ENCODE measurements at places on chromosomes 1 and 21. TPM values are rescaled to one million over a fixed set of nuclear protein-coding genes. Genes with fewer than 3 reads are reported as not detected.

Gene NVL
- total RNA-seq = 44.1 TPM

GRCh38 chr1:232627171-232627570 is 2.8 kb downstream of the SIPA1L2 start:
- no peak for DNase-seq

DNA sequence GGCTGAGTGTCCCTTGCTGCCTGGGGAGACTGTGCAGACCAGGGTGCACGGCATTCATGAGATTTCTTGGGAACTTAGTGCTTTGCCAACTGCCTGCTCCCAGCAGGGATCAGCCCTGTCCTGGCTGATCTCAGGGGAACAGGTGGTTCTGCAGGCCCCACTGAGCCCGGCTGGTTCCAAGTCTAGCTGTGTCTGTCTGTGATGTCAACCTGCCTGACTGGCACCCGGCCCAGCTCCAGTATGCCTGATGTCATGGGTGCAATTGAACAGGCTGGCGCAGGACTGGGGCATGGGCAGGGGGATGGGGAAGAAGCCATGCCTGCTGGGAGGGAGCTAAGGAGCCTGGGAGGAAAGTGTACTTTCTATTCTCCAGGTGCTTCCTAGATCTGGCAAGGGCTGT is 227.1 kb downstream of the GRIK3 start:
- DNase-seq = no peak

DNA sequence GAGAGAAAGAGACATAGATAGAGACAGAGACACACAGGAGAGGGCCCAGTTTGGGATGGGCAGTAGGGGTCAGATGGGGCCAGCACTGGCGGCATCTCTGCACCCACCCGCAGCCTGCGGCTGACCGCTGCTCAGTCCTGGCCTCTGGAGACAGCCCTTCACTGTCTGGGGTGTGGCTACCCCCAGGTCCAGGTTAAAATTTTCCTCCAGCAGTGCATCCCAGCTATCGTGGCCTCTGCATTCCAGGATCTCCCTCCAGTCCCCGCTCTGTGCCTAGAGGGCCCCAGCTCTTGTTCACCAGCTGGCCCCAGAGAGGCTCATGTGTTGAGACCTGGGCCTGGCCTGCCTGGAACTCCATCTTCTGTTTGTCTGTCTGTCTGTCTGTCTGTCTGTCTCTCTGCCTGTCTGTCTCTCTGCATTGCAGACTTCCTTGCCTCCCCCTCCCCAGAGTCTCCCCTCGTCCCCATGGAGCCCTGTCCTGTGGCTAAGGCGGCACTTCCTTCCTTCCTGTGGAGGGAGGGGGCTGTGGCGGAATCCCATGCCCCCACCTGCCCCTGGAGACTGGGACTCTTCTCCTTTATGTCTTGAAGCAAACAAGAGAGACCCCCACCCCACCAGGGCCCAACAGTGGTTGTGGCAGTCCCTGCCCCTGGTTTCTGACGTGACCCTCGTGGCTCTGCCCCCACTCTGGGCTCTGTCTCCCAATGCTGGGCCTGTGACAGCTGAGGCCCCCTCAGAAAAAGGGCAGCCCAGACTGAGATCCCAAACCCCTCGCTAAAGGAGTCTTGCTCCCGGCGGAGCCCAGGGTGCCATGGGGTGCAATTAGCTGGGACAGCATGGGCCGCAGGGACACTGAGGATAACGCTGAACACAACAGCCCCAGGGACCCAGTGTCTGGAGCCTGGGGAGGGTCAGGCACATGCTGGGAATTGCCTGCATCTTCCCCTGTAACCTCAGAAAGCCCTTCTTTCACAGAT is 241.8 kb downstream of the NPHP4 start:
- peak; percentile 4 for DNase-seq

DNA sequence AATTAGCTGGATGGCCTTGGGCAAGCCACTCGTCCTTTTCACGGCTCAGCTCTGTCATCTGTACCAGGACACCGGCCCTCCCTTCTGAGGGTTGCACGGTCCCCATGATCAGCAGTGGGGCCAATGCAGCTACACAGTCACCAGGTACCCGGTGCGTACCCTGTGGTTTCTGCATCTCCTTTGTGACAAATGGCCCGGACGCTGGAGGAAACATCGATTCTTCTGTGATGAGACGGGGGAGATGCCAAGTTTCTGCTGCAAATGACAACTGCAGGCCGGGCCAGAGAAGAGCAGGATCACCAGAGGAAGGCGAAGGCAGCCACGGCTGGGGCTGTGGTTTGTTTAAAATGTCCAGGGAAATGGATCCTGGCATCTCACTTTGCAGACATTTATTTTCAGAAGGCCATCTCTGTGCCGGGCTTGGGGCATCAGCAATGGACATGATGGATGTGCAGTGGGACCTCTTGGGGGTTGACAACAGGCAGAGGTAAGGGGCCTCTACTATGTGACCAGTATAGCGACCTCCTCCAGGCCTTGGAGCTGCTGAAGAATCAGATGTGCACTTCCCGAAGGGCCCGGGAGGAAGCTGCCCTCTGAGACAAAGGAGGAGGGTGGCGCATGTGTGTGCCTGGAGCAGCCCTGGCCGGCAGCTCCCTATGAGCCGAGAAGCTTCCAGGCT is 221.9 kb upstream of the C1orf174 start:
- DNase-seq = peak; percentile 6

DNA sequence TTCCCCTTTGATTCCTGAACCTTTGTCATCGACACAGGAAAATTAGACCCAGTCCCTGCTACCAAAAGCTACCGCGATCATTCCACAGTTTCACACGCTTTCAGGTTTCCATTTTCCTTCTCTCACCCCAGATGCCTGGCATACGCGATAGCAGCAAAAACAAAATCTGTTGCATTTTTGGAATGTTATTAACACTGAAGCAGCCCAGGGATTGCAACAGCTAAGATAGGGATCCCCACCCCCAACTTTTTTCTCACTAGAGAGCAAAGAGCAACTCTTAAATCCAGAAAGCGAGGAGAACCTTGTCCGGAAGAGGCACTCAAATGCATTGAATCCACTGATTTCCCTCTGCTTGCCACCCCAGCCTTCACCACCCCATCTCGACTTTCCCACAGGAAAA is 8.9 kb downstream of the OVAAL start:
- DNase-seq = no peak

DNA sequence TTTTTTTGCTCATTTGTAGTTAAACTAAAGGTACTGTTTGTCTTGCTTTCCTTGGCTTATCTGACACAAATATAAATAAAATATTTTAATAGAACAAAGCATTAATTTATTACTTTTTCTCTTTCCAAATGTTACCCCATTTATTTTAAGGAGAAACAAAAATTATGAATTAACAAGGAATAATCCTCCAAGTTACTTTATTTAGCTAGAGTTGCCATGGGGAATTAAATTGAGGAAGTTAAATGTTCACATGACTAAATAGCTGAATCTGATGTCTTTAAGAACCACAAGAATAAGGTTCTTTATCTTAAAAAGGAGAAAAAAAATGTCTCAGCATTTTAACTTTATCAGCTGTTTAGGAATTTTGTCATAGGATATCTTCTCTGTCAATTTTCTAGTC is 12.3 kb downstream of the ATG4C start:
- DNase-seq = no peak

DNA sequence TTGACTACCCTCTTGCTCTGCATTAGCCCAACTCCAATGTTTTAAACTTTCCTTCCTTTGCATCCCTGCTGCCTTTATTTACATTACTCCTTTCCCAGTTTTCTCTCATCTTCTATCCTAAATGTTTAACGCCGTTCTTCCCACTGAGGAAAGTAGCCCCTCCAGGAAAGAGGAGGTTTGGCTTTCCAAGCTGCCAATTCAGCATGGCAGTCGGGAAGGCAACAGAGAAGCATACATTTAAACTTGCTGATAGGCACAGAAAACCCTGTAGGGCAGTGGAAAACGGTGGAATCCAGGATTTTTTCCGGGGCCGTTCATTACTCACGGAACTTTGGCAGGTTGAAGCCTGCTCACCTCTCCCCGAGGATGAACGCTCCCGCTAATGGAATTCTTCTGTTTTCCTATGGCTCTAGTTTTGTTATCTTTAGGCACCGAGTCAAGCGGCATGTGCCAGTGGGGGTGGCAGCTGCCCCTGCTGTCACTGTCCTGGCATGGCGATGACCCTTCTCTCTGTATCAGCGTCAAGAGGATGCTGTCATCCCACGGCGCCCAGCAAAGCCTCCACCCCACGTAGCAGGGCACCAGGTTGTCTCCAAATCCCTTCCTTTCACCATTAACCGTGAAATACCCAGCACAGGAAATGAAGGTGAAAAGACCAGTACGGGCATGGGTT is 48.3 kb downstream of the ZBTB18 start:
- DNase-seq = no peak

GRCh38 chr1:54355931-54356679 is 50.1 kb downstream of the SSBP3 start:
- no peak for DNase-seq

DNA sequence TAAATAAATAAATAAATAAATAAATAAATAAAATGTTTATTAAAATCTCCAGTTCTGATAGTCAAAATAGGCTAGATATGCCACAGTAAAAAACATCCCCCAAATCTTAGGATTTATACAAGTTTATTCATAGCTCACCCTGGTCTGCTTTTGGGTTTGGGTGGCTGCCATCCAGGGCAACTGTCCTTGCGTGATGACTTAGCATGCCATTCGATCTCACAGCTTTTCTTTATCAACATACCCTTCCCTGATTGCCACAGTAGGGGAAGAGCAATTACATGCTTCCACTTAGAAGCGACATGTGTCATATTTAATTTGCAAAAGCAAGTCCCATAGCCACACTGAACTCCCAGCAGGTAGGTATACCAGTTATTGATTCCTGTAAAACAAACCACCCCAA is 52.7 kb downstream of the TEX35 start:
- no peak for DNase-seq

DNA sequence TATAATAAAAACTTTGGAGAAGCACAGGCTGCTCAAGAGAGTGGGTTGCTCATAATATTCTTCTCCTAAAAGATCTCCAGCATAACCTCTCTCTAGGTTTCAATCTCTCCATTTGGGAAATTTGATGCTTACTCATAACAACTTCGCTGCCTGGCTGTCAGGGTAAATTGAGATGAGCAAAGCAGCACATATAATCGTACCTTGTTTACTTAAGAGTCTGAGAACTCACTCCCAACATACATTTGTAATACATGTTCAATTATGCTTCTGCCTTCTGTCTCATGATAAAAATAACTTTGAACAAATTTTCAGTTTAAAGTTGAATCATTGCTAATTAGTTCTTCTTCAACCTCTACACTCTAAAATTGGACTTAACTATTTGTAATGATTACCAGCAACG is 68.9 kb downstream of the DUSP10 start:
- DNase-seq = no peak

Data from activated naive CD8-positive, alpha-beta T cell treated with anti-CD3 and anti-CD28 coated beads, Interleukin-2, amount 10 ng/mL, durations not matched to agents 7 days and 5 days (primary cell).